ENCODE measurements at places on chromosomes 1 and 21.

GRCh38 chr1:13699510-13699909, 478 bp upstream of the PRDM2 start:
- DNase-seq = no peak

DNA sequence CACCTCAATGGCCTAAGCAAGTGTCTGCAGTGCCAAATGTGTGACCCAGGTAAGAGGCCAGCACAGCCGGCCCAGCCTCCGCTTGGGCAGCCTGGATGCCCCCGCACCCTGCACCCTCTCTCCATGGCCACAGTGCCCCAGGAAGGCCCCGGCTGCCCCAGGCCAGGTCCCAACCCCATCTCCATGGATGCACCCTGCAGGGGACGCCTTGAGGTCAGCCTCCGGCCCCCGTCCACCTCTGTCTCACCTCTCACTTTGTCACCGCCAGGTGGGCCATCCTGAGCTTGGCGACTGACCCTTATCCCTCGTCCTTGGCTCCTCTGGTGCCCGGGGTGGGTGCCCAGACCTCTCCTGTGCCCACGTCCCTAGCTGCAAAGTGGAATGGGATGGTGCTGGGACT, 2.2 kb downstream of the TNFRSF14 start:
- DNase-seq = no peak

- DNase-seq = no peak
Measured at GRCh38 chr1:157641177-157641576, 43.3 kb upstream of the FCRL4 start.

DNA sequence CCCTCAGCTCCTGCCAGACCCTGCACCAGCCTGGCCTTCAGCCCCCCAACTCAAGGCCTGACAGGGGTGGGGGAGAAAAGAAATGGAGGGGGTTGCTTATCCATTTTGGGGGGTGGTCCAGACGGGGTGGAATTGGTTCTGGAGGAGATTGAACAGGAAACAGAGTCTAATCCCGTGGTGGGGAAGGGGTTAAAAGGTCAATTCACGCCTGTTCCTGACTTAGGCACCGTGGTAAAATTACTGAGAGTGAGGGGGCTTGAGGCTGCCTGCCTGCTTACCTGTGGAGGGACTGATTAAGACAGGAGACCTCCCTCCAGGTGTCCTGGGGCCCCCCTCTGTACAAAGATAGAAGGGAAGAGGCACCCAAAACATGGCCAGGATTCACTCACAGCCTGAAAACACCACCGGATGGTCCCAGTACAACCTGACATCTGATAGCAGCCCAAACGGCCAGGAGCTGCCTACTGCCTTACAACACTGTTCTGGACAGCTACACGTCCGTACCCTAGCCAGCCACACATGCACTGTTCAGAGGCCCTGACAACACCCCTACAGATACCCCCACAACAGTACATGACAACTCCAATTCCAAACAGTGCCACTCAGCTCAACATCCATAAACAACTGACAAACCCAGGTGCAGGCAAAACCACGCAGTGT, 31.8 kb downstream of the AHDC1 start:
- no peak for DNase-seq

- DNase-seq = no peak
Measured at GRCh38 chr1:115210302-115210711, 121.0 kb upstream of the TSPAN2 start.

Measured in DMS53 (cell line).